Memory B cell (primary cell): ENCODE measurements at places on chromosomes 5 and 9.

- no peak overlapping the region for H3K4me3 ChIP-seq
- peaks cover 23% of the 10 kb centered on the region for H3K4me1 ChIP-seq
- H3K27me3 ChIP-seq = no peaks in the 10 kb centered on the region
- H3K36me3 ChIP-seq = no peaks in the 10 kb centered on the region
- DNase-seq = no peak
Observed at GRCh38 chr9:114902786-114903524, 27.4 kb downstream of the TNFSF8 start.

GRCh38 chr5:14908172-14908571 lies 36.6 kb upstream of the ANKH start:
- H3K27ac ChIP-seq = no peak overlapping the region
- DNase-seq = no peak
- H3K4me3 ChIP-seq = no peak overlapping the region
- H3K4me1 ChIP-seq = no peaks in the 10 kb centered on the region

GRCh38 chr5:174425964-174426290 lies 298.5 kb upstream of the MSX2 start:
- H3K4me1 ChIP-seq = no peaks in the 10 kb centered on the region
- H3K36me3 ChIP-seq = no peaks in the 10 kb centered on the region
- no peak overlapping the region for H3K4me3 ChIP-seq
- peaks cover 7% of the 10 kb centered on the region for H3K27me3 ChIP-seq
- no peak overlapping the region for H3K27ac ChIP-seq
- DNase-seq = no peak

DNA sequence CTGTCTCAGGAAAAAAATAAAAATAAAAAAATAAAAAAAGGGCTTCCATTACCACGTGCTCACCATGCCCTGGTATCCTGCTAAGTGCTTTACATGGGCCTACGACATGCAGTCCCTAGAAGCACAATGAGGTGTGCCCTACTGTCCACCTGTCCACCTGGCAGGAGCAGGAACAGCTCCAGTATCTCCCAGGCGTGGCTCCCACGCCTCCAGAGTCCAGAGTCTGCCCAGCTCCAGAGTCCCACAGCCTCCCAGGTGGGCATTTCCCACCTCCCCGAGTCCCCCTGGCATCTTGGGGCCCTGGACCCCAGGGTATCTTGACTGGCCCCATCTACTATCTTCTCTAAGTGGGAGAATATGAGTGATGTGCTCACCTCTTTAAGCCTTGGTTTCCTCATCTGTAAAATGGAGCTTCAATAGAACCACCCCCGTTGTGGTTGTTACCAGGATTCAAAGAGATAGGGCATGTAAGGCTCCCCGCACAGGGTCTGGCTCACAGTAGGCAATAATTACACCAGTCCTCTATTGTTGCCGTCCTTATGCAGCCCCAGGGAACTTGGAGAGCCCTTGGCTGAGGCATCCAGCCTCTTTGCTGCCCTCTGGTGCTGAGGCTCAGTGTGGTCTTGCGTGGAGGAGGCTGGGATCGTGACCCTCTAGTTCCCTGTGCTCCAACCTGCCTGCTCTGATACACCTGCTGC lies 8.9 kb downstream of the CXCL14 start:
- H3K4me3 ChIP-seq = no peak overlapping the region
- H3K27ac ChIP-seq = no peak overlapping the region
- H3K4me1 ChIP-seq = peaks cover 5% of the 10 kb centered on the region
- peaks cover 14% of the 10 kb centered on the region for H3K27me3 ChIP-seq
- H3K36me3 ChIP-seq = no peaks in the 10 kb centered on the region
- DNase-seq = no peak

DNA sequence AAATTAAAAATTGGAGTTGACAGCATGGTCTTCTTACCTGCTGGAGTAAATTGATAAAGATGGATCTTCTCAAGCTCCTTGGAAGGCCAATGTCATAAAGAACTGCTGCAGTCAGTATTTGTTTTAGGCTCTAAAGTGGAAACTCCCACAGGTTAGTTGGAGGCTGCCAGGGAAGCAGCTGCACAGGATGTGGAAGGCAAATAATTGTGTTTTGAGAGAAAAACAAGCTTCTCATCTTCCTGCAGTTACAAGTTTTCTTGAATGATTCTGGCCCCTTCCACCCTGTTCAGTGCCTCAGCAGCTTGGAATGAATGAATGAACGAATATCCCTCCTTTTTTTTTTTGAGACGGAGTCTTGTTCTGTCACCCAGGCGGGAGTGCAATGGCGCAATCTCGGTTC lies 13.9 kb downstream of the MROH2B start:
- no peak overlapping the region for H3K4me3 ChIP-seq
- no peaks in the 10 kb centered on the region for H3K36me3 ChIP-seq
- no peak for DNase-seq
- no peak overlapping the region for H3K27ac ChIP-seq
- H3K27me3 ChIP-seq = peaks cover 3% of the 10 kb centered on the region
- H3K4me1 ChIP-seq = no peaks in the 10 kb centered on the region

DNA sequence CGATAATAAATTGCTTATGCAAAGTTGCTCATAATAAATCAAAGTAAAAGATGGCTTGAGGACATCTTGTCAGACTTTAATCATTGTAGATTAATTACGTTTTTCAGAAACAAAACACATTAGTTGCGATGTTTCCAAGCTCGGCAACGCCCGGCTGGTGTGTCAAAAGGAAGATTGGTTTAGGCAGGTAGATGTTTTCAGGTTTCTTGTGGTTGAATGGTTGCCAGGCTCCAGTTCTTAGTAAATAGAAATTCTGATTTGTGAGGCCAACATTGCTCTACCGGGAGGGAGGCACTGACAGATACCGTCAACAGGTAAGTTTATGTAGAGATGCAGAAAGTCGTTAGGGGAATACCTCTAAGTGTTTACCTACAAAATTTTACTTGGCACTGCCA lies 280.3 kb downstream of the NPR3 start:
- H3K27me3 ChIP-seq = no peaks in the 10 kb centered on the region
- H3K4me1 ChIP-seq = no peaks in the 10 kb centered on the region
- H3K36me3 ChIP-seq = no peaks in the 10 kb centered on the region
- H3K4me3 ChIP-seq = no peak overlapping the region

DNA sequence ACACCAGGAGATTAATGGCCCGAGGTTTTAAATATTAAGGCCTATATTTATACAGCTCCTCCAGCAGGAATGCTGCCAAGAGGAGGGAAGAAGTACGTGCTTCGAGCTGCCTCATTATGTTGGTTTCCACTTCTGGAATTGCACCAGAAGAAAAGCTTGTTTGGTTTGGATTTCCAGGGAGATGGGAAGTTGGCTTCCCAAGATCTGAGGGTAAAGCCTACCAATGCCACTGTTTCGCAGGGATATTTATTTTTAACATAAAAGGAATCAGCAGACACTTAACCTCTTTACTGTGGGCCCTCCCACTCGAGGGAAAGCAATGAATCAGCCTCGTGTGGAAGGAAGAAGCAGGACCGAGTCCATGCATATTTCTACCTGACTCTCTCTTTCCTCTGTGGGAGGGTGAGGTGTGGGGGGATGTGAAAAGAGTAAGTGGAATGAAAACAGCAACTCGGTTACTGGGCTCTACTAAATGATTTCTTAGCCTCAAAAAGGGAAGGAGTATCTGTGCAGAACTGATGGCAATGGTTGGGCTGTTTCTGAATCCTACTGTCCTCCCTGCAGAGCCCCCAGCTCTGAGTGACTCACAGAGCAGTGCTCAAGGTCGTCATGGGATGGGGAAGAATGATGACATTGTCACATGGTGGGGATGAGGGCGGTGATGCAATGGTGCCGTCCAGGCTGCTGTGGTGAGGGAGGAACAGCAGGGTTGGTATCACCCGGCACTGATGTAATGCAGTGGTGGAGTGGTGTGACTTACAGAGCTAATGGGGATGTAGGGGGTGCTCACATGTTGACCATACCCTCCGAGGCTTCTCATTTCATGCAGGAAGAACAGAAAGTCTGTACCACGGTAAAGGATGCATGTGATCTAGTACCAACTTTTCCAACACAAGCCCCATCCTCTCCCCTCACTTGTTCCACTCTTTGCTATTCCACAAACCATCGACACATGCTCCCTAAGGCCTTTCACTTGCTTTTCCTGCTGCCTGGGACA lies 215.0 kb upstream of the PANK3 start:
- H3K36me3 ChIP-seq = no peaks in the 10 kb centered on the region
- peaks cover 1% of the 10 kb centered on the region for H3K27me3 ChIP-seq
- no peaks in the 10 kb centered on the region for H3K4me1 ChIP-seq

DNA sequence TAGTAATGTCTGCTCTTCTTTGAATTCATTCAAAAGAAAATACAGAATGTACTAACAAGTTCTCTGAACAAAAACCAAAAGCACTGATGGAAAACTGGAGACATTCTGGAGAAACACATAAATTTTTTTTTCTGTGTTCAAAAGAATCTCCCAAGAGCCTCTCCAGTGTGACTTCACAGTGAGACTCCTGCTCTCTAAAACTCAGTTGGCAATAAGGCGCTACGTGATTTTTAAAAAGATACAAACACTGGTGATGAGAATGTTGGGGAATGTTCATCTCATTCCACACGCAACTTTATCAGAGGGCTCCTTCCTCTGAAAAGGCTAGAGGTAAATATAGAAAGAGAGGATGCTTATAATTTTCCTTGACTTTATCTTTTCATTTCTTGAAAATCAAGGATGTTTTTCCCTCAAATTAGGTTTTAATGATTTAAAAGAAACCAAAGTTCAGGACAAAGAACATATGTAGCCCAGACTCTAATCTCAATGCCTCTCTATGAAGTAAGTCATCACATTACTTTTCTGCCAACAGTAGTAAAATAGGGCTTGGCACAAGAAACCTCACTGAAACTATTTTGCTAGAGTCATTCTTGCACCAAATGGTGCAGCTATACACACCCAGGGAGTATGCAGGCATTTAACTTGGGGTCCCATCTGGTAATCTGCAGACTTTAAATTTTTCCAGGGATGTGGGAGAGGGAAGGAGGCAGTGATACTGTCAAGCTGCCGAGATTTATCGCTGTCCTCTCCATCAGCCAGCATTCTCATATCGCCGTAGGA lies 12.9 kb upstream of the AOPEP start:
- H3K27me3 ChIP-seq = peaks cover 9% of the 10 kb centered on the region
- no peaks in the 10 kb centered on the region for H3K36me3 ChIP-seq
- no peak overlapping the region for H3K4me3 ChIP-seq
- no peak overlapping the region for H3K27ac ChIP-seq
